NCI-H2029 (cell line): ENCODE measurements at places on chromosomes 7 and 10.

DNA sequence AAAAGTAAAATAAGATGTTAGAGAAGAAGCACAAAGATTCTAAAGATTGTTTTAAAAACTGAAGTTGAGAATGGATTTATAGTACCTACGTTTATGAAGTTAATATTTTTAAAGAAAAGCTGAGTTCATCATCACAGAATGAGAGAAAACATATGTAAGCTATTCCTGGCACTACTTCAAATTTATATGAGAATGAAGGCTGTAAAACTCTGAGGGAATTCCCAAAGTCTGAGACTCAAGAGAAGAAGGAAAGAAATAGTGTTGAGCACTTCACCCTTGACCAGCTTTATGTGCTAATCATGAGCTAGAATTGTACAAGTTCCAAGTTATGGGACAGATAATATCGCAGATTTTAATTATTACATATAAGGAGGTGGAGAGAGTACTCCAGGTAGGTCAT is 323.7 kb upstream of the GNAI1 start:
- no peak for DNase-seq

DNA sequence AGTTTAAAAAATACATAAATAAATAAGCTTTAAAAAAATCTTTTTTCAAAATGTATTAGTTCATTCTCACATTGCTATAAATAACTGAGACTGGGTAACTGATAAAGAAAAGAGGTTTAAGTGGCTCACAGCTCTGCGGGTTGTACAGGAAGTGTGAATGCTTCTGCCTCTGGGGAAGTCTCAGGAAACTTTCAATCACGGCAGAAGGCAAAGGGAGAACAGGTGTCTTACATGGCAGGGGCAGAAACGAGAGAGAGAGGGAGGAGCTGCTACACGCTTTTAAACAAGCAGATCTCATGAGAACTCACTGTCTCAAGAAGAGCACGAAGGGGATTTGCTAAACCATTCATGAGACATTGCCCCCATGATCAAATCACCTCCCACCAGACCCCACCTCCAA is 114.6 kb downstream of the DNAJC1 start:
- no peak for DNase-seq

DNA sequence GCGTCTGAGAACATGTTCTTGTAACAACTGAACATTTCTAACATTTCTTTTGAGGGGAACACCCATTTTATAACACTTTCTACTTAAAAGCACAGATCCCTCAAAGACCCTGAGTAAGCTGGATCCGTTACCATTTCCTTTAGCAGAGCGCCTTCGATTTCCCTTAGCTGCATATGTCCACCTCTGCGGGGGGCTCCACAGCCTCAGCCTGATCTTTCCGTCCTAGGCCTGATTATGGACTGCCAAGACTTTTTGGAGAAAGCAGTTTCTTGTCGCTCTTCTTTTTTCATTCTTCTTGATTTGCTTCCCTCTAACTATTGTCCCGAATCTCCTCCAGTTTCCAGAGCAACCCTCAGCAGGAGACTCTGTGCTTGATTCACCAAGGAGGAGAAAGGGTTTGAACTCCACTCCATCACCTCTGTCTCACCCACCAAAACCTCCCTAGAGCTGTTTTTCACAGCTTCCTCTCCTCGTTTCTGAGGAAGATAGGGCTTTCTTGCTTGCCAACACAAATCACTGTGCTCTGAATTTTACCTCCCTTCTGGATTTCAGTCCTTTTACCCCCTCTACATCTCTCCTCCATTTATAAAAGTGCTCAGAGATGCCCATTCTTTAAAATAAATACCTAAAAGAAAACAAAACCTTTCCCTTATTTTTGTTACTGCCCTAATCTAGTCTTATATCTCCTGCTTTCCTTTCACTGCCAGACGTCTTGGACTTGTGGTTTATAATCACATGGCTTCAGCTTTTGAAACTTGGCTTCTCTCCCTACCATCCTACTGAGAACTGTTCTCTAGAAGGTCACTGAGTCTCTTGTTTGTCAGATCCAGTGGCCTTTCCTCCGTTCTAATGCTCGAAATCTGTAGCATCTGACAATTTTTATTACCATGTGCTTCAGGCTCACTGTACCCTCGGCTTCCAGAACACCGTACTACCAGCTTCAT is 30.5 kb upstream of the ZRANB1 start:
- no peak for DNase-seq

DNA sequence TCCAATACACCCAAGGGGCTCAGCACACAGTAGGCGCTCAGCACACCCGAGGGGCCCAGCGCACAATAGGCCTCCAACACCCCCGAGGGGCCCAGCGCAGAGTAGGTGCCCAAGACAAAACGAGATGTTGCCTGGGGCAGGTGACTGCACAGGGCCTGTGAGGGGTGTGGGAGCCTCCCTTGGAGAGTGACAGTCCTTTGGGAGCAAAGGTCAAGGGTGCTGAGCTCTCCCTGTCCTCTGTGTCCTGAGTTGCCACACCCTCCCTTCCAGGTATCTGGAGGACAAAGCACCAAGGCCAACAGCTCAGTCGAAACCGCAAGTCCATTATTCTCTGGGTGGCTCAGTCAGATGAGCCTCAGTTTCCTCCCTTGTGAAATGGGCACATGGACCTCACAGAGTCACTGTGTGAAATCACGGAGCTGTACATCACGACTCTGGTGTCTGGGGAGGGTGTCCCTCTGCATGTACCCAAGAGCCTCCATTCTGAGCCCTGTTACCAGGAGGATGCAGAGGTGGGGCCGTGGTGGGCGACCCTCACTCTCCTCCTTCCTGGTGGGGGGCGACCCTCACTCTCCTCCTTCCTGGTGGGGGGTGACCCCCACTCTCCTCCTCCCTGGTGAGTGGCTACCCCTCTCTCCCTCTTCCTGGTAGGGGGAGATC is 81.3 kb downstream of the FOXL3 start:
- no peak for DNase-seq

DNA sequence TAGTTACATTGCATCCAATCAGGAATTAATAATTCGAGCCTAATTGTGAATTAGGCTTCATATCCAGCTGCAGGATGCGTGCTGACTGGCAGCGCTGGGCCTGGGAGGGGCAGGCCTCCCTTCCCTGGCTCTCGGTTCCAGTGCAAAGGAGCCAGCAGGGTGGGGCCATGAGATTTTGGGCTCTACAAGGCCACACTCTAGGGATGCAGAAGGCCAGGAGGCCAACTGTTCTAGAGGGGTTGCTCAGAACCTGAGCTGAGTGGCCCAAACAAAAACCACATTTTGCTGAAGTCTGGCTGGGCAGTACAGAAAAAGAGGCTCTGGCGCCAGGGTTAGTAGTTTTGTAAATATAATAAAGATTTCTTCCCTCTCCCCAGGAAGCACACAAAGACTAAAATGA is 72.3 kb downstream of the CLEC2L start:
- DNase-seq: no peak

- DNase-seq: no peak
These were observed 13.8 kb downstream of the LRRC4 start for GRCh38 chr7:128017460-128017859.

- no peak for DNase-seq
These were observed 60.1 kb upstream of the IFRD1 start for GRCh38 chr7:112390167-112390566.

- DNase-seq: no peak
These were observed 41.8 kb upstream of the ABCB4 start for GRCh38 chr7:87517136-87517815.

DNA sequence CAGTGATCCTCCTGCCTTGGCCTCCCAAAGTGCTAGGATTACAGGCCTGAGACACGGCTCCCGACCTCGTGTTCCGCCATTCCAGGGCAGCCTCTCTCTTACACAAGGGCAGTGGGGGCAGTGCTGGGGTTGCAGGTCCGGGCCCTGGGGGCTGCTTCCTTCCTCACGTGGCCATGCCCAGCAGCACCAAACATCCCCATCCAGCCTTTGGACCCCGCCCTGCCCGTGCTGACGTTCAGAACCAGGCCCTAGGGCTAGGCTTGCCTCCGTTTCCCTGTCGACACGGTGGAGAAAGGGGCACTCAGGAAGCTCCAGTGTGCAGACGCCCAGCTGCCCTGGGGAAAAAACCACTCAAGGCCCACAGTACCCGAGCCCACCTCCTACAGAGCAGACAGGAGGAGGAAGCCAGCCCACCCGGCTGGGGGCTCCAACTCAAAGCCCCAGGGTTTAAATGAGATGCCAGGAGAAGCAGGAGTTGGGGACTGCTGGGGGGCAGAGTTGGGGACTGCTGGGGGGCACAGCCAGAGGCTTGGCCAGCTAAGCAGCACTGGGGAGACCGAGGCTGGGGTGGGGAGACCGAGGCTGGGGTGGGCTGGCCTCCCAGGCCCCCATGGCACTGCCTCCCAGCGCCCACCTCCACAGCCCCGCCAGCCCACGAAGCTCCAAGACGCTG is 35.9 kb downstream of the ADAP1 start:
- no peak for DNase-seq

DNA sequence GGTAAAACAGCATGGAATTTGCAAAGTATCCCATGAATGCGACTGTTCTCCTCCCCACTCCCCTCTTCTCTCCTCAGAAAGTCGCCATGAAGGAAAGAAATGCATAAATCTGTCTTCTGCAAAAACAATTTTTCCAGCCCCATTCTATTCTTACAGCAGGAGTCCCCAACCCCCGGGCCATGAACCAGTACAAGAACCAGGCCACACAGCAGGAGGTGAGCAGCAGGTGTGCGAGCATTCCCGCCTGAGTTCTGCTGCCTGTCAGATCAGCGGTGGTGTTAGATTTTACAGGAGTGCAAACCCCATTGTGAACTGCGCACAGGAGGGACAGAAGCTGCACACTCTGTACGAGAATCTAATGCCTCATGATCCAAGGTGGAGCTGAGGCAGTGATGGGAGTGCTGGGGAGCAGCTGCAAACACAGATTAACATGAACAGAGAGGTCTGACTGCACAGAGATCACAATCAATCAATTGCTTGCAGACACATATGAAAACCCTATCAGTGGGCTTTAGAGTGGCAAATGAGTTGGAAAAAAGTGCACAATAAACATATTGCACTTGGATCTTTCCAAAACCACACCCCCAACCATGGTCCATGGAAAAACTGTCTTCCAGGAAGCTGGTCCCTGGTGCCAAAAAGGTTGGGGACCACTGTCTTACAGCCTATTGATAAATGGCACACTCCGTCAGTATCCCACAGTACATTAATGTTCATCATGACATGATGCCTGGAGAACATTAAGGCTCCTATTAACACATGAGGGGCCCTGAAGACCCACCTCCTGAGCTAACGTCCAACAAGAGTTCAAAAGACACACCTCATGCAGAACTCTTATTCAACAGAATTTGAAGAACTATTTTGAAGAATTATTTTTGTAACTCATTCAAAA is 205.0 kb downstream of the PTPRN2 start:
- no peak for DNase-seq

GRCh38 chr7:2666155-2666554 is 21.8 kb upstream of the AMZ1 start:
- no peak for DNase-seq

GRCh38 chr7:99624484-99624883 is 7.7 kb downstream of the ZSCAN25 start:
- DNase-seq: no peak

GRCh38 chr7:158651968-158652565 is 52.5 kb downstream of the NCAPG2 start:
- DNase-seq: no peak

GRCh38 chr10:115250784-115251183 is 157.6 kb downstream of the ATRNL1 start:
- DNase-seq: no peak
